ENCODE measurements at places on chromosomes 12 and 14.

DNA sequence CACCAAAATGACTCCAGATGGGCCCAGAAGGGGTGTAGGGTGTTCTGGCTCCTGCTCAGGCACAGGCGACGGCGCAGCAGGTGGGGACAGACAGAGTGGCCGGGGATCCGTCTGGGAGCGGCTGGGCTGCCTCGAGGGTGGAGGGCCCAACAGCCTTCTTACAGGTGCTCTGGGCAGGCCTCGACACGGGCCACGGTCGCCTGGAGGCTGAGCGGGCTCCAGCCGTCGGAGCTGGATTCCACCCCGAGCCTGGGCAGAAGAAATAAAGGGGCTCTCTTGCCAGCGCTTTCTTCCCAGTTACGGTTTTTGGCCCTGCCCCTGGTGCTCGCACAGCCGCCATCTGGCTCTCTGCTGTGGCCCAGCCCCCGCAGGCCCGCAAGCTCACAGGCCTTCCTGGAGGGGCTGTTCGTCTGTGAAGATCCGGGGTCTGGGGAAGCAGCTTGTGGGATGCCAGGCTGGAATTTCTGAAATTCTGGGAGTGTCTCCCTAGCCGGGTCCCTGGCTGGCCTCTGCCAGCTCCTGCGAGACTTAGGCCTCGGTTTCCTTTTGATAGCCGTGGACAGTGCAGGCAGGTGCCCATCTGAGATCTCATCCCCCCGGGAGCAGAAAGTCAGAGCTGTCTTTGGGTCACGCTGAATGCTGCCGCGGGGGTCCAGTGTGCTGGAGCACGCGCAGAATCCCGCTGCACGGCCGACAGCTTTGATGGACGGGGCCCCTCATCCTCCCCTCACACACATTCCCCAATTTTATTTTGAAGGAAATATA, 122.7 kb downstream of the PAPOLA start:
- no peak for DNase-seq

GRCh38 chr12:7141351-7142005, 11.3 kb downstream of the CLSTN3 start:
- no peak for DNase-seq

- DNase-seq: no peak
Measured at GRCh38 chr12:107091989-107092641, 1.2 kb downstream of the CRY1 start.

DNA sequence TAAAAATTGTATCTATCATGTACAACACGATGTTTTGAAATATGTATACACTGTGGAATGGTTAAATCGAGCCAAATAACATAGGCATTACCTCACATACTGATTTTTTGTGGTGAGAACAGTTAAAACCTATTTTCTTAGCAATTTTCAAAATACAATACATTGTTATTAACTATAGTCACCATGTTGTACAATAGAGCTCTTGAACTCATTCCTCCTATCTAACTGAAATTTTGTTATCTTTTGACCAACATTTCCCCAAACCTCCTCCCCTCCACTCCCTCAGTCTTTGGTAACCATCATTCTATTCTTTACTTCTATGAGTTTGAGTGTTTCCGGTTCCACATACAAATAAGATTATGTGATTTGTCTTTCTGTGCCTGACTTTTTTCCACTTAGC, 6.8 kb upstream of the SLC38A2 start:
- no peak for DNase-seq

DNA sequence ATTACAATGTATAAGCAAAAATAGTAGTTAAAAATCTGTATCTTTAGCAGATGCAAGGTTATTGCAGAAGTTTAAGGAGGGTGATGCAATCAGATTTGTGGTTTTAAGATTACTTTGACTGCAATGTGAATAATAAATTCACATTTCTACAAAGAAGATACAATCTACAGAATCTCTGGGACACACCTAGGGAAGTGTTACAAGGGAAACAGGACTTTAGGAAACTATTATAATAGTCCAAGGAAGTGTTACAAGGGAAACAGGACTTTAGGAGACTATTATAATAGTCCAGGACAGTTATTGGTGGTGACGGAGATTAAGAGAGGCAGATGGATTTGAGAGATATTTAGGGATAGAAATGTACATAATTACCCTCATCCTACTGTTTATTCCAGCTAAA, 154.4 kb upstream of the GARIN6 start:
- DNase-seq: no peak

DNA sequence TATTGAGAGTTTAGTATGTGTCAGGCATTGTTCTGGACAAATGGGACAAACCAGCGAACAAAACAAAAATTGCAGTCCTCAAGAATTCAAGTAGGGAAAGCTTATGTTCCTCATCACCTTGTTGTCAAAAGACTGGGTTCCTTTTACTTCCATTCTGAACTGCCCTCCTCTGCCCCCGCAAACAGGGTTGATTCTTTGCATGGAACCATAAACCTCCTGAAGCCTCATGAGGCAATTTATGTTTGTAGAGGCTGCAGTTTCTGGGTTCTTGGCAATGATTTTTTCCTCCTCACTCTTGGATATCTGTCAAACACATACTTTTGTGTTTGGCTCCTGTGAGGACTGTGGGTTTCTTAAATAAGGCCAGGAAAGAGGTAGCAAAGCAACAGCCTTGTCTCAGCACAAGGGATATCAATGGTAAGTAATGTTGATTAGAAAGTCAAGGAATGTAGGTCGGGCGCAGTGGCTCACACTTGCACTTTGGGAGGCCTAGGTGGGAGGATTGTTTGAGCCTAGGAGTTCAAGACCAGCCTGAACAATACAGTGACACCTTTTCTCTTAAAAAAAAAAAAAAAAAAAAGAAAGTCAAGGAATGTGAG, 13.9 kb downstream of the COPZ1 start:
- no peak for DNase-seq

DNA sequence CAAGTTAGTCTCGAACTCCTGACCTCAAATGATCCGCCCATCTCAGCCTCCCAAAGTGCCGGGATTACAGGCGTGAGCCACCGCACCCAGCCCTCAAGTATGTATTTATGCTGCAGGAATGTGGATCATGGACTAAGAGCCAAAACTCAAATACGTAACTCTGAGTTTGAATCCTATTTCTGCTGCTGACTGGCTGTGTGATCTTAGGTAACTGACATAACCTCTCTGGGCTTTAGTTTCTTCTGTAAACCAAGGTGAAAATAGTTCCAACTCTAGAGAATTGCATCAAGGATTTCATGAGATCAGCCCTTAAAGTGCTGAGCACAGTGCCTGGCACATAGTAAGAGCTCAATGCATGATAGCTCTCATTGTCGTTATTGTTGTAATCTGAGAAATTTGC, 37.4 kb downstream of the HSPB8 start:
- DNase-seq: no peak

- DNase-seq: no peak
Measured at GRCh38 chr12:21774358-21775132, at the start of gene KCNJ8. KCNJ8 (minus strand) TSS chr12:21774706; CDS start chr12:21773616, 1,090 bp downstream.

- no peak for DNase-seq
Measured at GRCh38 chr14:100429537-100429936, 106.4 kb downstream of the SLC25A47 start.

- no peak for DNase-seq
Measured at GRCh38 chr12:94187361-94187760, 39.0 kb downstream of the PLXNC1 start.

DNA sequence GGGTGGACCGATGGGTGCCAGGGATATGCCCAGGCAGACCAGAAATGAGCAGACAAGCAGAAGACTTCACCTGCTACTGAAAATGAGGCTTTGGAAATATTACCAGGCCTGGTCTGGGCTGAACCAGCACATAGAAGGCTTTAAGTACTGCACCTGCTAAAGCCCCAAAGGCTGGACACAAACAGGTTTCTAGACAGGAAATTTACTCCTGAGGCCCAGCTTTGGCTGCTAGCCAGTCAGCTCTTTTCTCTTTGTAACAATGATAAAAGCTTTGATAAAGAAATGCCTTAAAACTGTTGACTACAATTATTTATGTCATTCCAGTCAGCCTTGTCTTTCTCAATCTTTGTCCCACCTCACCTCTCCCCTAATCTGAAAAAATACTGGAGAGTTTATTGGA, 228.9 kb upstream of the EGLN3 start:
- DNase-seq: no peak

- no peak for DNase-seq
Measured at GRCh38 chr14:95875831-95876760, 536 bp upstream of the TUNAR start.

DNA sequence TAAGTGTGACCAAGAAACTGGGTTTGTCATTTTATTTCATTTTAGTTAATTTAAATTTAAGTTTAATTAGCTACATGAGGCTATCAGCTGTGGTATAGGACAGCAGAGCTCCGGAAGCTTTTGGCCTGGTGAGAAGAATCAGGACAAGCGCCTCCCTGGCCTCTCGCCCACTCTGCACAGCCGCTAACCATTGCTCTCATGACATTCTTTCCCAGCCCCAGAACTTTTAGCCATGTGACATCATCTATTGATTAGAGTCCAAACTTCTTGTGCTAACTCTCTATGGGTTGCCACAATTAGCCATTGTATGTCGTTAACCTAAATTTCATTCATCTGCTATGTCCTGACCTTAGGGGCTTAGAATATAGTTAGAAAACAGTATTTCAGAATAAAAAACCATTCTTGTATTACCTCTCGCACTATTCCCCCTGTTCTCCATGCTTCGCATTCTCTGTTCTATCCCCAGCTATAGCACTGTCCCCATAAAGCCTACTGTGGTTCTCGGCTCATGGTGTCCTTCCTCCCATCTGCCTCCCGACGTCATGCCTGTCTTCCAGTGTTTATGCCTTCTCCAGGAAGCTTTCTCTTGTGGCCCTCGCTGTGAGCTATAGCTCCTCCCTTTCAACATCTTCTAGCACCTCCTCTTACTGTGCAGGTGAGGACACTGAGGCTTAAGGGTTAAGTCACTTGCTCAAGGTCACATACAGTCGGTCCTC, 23.5 kb downstream of the SSH1 start:
- DNase-seq: no peak

DNA sequence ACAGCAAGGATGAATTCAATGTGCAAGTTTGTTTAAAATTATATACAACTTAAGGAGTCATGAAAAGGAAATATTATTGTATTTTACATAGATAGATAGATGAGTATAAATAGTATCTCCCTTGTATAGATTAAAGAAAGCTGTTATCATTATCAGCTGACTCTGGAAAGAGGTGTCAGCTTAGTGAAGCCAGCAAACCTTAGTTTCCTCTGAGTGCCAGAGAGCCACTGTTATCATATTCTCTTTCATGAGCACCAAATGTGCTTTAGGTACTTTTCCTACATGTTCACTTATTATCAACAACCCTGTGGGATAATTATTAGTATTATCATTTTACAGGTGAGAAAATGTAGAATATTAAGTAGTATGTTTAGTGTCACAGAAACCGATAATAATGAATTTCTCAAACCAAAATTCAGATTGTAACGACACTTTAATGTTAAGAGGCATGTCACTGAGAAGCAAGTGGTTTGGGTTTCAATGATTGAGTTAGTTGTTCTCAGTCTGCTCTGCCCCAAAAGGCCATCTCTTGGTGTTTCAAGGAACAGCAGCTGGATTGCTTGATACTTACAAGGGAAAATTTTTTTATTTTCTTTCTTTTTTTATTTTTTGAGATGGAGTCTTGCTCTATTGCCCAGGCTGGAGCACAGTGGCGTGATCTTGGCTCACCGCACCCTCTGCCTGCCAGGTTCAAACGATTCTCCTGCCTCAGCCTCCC, 53.7 kb downstream of the PLEKHA5 start:
- no peak for DNase-seq

- no peak for DNase-seq
Measured at GRCh38 chr12:108779998-108780688, 48.8 kb upstream of the CORO1C start.

DNA sequence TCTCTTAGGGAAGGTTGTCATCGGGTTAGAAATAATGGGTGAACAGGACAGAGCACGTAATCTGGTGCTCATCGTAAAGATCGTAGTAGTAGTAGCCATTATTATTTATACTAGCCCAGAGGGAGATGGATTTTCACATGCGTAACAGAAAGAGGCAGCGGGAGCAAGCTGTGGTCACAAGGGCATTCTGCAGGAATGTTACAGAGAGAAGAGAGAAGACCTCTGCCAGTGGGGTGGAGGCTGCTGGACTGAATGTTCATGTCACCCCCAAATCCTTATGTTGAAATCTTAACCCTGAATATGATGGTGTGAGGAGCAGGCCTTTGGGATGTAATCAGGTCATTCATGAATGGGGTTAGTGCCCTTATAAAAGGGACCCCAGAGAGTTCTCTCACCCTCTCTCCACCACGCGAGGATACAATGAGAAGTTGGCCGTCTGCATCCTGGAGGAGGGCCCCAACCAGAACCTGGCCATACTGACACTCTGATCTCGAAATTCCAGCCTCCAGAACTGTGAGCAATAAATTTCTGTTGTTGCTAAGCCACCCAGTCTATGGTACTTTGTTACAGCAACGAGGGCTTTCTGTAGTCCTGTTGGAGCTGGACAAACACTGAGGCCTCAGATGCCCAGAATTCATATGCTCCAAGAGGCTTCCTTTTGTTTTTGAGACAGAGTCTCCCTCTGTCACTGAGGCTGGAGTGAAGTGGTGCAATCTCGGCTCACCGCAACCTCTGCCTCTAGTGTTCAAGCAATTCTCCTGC, 131.2 kb upstream of the MED13L start:
- DNase-seq: no peak

- DNase-seq: no peak
Measured at GRCh38 chr12:12985817-12986408, 14.2 kb downstream of the HEBP1 start.

DNA sequence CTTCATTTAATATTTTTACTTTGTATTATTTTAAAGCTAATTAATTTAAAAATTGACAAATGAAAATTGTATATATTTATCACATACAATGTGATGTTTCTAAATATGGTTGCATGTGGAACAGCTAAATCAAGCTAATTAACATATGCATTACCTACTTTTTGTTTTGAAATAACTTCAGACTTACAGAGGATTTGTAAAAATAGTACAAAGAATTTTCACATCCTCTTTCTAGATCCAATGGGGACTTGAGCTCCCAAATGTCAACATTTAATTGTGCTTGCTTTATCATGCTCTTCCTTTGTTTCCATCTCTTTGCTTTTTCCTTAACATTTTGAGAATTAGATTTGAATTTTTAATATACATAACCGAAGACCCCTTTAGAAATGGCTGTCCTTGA, 6.6 kb downstream of the DCD start:
- DNase-seq: no peak

DNA sequence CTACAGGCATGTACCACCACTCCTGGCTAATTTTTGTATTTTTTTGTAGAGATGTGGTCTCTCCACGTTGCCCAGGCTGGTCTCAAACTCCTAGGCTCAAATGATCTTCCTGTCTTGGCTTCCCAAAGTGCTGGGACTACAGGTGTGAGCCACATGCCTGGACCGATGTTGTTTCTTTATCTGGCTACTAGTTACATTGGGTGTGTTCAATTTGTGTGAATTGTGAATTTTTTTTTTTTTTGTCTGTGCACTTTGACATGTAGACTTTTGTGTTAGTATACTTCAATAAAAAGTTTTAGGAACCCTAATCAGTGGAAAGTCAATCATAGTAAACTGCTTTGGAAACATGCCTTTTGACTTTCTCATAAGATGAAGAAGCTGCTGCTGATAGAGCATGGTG, 24.0 kb upstream of the SLC17A8 start:
- no peak for DNase-seq

- no peak for DNase-seq
Measured at GRCh38 chr12:76719171-76720041, 44.5 kb upstream of the ZDHHC17 start.
